ENCODE measurements at places on chromosomes 3 and 15.

GRCh38 chr3:189277711-189278110 lies 105.9 kb downstream of the TPRG1 start:
- DNase-seq: no peak

DNA sequence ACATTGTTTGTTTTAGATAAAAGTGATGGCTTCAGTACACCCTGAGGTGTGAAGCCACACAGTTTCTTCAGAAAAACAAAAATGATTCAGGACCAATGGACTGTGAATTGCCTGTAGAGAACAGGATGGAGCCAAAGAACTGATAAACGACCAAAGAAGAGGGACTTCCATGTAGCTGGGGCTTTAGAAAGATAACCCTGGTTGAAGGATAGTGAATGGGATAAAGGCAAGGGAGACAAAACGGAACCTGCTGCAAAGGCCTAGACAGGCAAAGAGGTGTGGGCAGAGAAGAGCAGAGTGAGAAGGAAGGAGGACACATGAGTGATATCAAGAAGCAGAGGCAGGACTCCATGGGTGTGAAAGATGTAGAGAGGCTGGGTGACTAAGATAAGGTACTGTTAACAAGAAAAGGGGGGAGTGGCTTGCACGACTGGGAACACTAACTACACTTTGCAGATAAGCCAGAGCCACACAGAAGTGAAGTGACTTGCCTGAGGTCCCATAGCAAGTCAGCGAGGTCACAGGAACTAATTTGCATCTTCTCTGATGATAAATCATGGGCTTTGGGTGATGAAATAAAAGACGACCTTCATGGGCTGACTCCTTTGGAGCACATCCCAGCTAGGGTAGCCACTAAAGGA lies 44.3 kb downstream of the RAB6B start:
- DNase-seq: no peak

- no peak for DNase-seq
Measured at GRCh38 chr15:46961795-46962194, 755.5 kb upstream of the SEMA6D start.

DNA sequence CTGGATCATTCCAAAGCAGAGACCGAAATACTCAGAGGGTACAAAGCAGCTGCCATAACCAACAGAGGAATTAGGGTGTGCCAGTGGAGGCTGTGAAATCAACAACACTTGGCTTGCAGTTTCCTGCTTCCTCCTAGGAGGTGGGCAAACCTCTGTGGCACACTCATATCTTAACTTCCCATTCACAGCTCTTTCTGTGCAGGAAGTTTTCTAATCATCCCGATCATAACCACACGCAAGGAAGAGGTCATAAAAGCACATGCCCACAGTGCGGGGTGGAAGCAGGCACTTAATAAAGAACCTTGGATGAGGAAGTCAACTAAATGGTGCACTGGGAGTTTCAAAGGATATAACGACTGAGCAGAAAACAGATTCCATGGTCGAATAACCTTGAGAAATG lies 5.1 kb downstream of the SCAMP2 start:
- DNase-seq: no peak

DNA sequence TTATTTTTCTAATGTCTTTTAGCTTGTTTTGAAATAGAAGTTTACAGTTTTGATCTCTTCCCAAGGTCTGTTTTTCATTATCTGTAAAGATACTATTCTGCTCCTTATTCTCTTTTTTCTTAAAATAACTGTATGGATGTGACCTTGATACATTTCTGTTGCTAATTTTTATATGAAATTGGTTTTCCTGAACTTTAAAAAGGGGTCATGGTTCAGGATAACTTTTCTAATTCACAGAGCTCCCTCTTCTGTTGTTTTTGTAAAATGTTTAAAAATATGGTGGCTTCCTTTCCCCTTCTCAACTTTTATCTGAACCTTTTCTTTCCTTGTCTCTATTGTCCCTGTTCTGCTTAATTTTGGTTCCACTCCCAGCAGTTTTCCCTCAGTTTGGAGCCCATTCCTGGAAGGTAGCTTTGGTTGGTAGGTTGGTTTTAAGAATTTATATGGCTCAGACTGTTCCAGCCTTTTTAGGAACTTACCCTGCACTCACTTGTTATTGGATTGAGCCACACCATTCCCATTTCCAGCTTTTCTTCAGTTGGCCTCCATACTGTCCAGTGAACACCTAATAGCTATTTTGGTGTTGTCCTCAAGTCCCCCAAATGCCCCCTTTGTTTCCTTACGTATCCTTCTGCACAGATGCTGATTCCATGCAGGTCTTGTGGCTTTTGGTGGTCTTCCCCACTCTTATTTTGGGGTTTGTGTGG lies 70.3 kb downstream of the SLMAP start:
- no peak for DNase-seq

- no peak for DNase-seq
Measured at GRCh38 chr15:85394554-85395333, 14.3 kb downstream of the AKAP13 start.

GRCh38 chr15:79307251-79307650 lies 3.7 kb upstream of the TMED3 start:
- DNase-seq: no peak

GRCh38 chr3:28924744-28925360 lies 356.0 kb upstream of the RBMS3 start:
- no peak for DNase-seq

GRCh38 chr15:40006003-40006402 lies 33.0 kb downstream of the SRP14 start:
- no peak for DNase-seq

GRCh38 chr3:71582612-71583565 lies 639 bp downstream of the FOXP1 start:
- DNase-seq: no peak

GRCh38 chr3:189233225-189233858 lies 61.6 kb downstream of the TPRG1 start:
- no peak for DNase-seq

GRCh38 chr3:156631323-156631722 lies 43.1 kb upstream of the TIPARP start:
- no peak for DNase-seq

- DNase-seq: no peak
Measured at GRCh38 chr15:20672470-20672869, 130.9 kb upstream of the GOLGA6L6 start.

DNA sequence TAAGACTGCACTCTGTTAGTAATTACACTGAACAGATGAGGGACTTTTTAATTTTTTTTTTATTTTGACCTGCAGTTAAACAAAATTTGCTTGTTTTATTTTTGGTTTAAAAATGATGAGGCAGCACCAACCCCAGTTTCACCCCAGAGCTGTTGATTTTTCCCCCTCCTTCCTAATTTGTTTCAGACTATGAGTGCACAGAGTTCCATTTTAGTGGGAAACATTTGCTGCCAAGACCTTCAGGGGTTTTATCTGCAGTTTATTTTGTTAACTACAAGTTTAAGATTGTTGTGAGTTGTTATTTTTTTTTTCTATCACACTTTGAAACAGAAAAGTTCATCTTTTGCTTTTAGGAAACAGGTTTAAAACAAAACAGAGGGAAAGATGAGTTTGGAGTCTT lies 455.9 kb upstream of the NR2F2 start:
- no peak for DNase-seq

DNA sequence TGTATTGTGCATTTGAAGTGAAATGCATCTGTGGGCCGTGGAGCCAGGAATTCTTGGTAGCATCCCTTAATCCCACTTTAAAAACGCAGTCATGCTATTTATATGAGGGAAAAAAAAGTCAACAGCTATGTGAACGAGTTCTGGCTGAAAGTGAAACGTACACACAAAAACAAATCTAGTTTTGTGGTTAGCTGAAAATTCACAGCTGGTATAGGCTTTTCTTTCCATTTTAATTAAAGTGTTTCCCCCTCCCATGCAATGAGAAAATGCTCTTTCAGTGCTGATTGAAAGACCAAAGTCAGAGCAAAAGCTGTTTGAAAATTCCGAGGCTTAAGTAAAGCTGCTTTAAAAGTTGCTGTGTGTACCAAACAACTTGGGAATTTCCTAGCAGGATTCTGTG lies 297.4 kb downstream of the PLCL2 start:
- DNase-seq: no peak

DNA sequence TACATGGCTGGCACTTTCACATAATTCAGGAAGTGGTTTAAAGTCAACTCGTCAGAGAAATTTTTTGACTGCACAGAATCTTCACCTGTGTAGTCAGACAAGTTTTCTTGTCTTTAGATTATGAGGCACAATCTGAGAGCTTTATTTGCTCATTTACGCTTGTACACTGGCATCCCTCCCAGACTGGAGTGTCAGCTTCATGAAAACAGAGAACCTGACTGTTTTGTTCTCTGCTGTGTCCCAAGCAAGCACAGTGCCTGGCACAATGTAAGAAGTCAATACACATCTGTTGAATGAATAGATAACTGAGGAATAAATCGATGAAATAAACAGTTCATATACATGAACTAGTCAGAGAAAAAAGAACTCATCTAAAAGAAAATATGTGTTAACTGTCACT lies 846.1 kb upstream of the CFAP20DC start:
- no peak for DNase-seq

GRCh38 chr3:53192608-53193007 lies 31.6 kb downstream of the PRKCD start:
- no peak for DNase-seq

DNA sequence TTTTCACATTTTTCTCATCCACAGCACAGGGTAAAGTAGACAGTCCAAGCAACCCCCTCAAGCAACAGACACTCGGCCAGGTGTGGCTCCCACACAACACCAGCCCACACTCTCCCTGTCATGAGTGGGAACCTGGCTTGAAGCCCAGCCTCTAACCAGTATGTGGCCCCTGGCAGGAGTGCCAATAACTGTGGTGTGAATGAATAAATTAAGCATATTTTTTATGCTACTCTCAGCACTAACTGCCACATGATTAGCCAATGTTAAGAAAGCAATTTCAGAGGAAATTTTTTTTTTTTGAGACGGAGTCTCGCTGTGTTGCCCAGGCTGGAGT lies 9.9 kb downstream of the IL17RD start:
- no peak for DNase-seq

- DNase-seq: no peak
Measured at GRCh38 chr15:85534031-85534430, 153.6 kb downstream of the AKAP13 start.

GRCh38 chr3:195766671-195767070 lies 45.1 kb downstream of the MUC4 start:
- DNase-seq: no peak

GRCh38 chr15:53880357-53880756 lies 97.9 kb upstream of the UNC13C start:
- no peak for DNase-seq

- no peak for DNase-seq
Measured at GRCh38 chr15:92719021-92719420, 63.4 kb upstream of the FAM174B start.

- no peak for DNase-seq
Measured at GRCh38 chr3:106423321-106424225, 554.8 kb upstream of the CBLB start.

DNA sequence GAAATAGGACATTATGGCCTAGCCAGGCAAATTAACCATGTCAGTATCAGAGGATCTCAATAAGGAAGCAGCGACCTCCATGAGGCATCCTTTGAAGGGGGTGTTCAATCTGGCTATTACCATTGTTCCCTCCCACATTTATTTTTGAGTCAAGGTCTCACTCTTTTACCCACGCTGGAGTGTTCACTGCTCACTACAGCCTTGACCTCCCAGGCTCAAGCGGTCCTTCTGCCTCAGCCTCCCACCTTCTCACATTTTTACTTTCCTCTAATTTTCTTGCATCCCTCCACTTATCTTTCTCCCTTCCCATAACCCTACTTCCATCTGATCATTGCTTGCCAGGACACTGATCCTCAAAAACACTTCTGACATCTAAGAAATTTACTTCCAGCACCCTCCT lies 654.0 kb upstream of the NR2F2 start:
- DNase-seq: no peak

- no peak for DNase-seq
Measured at GRCh38 chr15:76982756-76983155, 12.2 kb upstream of the PSTPIP1 start.

DNA sequence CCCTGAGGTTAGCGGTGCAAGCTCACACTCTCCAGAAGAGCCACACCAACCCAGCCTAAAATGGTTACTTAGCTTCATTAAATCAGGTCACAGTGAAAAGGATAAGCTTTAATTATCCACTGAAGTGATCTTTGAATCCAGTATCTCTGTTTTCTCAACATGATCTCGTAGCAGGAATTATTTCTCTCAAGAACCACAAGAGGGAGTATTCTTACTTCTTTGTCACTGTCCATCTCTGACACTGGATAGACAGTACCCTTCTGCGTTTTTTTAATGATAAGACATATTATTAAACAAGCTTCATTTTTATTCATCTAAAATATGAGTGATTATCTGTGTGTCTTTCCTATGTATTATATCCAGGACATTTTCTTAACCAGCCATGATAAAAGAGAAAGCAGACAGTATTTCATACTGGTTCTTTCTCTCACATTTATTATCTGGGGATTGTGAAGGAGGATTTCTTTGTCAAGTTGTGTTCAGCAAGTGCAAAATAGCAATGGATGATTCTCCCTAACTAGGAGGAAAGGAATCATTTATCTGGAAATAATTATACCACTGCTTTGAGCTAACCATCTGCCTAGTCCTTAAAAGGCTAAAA lies 105.4 kb upstream of the CCDC54 start:
- peak; percentile 6 for DNase-seq

- DNase-seq: no peak
Measured at GRCh38 chr15:71496336-71496955, 313.9 kb upstream of the NR2E3 start.

GRCh38 chr3:19738846-19739245 lies 195.2 kb downstream of the EFHB start:
- DNase-seq: no peak

DNA sequence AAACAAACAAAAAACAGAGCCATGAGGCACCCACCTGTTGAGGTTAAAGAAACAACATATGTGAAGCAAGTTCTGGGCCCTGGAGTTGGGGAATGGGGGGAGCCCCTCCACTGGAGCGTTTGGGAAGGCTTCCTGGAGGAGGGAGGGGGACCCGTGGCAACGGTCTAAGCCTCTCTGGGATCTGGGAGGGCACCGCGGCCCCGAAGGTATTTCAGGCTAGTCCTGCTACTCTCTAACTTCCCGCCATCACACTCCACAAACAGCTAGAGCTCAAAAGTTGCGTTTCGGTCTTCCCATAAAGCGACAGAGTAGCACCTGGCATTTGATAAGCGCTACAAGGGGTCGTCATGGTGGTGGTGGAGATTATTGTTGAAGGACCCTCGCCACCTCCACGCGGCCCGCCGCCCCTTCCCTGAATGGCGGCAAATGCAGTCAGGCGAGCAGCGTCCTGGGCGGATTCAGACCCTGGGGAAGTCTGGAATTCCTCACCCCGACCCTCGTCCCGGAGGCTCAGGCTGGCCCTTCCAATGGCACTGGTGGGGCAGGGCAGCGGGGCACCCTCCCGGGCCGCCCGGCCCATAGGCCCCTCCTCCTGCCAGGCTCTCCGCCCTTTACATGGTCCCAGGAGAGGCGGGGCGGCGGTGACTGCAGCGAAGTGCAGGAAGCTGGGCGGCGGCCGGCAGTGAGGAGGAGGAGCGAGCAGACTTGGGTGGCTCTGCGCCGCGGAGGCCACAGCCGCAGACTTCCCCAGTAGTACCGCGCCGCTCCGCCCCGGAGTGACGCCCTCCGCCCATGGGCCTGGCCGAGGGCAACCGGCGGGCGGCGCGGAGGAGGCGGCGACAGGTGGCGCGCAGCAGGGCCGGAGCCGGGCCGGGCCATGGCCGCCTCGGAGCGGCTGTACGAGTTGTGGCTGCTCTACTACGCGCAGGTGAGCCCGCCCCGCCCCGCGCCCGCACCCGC lies at the start of gene NBEAL2:
TSS of gene NBEAL2 (plus strand) at position 682 of the 960 bp plus-strand sequence. CDS start at position 878, 196 bp downstream.
- DNase-seq: no peak

- DNase-seq: no peak
Measured at GRCh38 chr15:90750186-90750585, 33.0 kb downstream of the BLM start.
